Activated gamma-delta T cell treated with Interleukin-2 at 50 U/mL for 16 hours (primary cell): ENCODE measurements at places on chromosomes 1 and 21.

GRCh38 chr1:162562470-162562828, 927 bp downstream of the UAP1 start:
- DNase-seq, result no peak

DNA sequence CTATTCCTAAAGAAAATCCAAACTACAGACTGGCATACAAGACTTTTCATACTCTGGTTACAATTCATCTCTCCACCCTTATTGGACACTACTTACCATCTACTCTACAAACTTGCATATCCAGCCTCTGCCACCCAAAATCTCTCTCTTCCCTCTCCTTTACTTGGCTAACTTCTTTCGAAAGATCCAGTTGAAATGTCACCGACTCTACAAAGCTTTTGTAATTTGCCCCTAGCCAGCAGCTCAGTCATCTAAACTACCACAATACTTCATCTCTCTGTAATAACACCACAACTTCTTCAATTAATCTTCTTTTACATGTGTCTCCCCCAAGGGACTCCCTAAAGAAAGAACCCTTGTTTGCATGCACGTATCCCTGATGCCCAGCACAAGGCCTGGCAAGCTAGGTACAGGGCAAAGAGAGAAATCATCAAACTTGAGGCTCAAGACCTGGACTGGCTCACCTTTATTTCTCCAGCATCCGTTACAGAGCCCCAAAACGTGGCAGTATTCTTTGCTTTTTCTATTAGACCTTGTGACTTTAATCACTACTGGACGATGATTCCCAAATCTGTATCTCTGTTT, 2.7 kb downstream of the ZBTB21 start:
- DNase-seq, result no peak

GRCh38 chr1:205300149-205300548, 21.4 kb downstream of the NUAK2 start:
- DNase-seq, result no peak

- DNase-seq, result no peak
Observed at GRCh38 chr21:44617071-44617501, 5.2 kb downstream of the KRTAP10-8 start.

DNA sequence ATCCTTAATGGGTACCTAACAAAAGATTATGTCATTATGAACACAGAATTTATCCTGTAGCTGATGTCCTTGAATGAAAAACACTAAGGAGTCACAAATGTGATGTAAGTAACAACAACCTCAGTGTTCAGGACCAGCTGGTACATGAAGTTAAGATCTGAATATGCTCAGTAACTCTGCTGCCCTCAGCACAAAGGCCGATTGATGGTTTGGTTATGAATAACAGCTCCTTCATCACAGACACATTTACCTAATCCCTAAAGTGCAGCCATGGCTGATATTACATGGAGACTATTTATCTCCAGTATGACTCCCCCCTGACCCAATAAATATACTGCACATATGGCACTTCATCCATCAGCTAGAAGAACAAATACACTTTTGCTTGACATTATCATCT, 75.2 kb downstream of the PLPPR5 start:
- DNase-seq, result no peak

DNA sequence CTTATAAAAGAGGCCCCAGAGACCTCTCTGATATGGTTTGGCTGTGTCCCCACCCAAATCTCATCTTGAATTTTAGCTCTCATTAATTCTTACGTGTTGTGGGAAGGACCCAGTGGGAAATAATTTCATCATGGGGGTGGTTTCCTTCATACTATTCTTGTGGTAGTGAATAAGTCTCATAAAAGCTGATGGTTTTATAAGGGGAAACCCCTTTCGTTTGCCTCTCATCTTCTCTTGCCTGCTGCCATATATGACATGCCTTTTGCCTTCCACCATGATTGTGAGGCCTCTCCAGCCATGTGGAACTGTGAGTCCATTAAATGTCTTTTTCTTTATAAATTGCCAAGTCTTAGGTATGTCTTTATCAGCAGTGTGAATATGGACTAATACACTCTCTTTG, 22.5 kb upstream of the NEK7 start:
- DNase-seq, result no peak

DNA sequence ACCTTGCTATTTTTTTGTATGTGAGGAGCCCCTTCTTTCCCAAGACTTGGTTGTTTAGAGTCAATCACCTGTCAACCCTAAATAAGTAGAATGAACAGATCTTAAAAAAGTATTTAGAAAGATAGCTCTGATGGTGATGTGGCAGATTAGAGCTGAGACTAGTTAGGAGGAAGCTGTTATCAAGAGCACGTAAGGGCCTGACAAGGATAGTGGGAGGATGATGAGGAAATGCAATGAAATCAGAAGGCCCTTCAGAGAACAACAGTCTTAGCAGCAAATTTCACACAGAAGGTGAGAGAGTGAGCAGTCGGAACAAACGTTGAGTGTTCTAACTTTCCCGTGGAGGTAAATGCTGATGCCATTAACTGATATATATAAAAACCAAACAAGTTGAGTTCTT, 15.9 kb upstream of the S1PR1 start:
- no peak for DNase-seq

DNA sequence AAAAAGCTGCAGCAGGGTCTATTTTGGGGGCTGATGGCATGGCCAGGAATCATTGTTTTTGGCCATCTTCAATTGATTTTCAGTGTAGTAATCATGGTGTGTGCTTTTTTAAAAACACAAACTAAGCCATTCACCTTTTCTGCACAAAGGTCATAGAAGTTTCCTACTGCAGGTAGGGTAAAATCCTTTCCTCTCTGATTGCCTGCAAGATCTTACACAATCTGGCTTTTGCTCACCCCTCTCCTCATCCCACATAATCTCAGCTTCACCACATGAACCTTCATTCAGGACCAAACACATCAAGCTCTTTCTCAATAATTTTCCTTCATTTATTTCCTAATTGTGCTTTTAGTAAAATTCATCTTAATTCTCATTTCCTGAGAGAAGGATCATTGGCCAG, 38.3 kb upstream of the GBP5 start:
- DNase-seq, result no peak

DNA sequence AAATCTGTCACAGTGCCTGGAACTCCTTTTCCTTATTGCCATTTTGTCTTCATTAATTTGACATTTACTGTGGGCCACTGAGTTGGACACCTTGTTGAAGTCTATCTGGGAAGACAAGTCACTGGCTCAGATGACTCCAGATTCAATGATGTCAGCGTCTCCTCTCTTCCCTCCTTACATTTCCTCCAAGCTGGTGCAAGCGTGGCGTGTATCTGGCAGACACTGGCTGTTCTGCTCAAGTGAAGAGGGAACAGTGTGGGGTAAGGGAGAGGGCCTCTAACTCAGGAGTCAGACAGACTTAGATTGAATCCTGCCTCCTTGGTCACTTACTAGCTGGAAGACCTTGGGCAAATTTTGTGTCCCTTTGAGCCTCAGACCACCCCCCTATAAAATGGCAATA, 8.7 kb upstream of the ZNF691 start:
- no peak for DNase-seq

DNA sequence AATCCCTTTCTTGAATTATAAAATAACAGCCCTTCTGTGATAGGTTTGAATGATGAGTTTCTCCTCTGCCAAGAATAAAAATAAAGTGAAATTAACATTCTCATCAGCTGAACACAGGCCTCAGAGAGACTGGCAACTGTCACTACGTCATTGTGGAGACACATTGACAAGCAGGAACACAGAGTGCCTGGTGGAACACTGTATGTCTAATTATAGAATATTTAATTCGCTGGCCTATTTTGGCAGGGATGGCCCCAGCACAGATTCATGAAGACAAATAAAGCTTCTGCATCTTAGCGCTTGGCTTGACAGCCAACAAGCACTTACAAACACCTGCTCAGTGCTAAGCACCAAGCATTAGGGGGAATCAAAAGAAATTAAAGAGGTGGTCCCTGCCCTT, 52.0 kb upstream of the SMYD2 start:
- DNase-seq, result no peak

DNA sequence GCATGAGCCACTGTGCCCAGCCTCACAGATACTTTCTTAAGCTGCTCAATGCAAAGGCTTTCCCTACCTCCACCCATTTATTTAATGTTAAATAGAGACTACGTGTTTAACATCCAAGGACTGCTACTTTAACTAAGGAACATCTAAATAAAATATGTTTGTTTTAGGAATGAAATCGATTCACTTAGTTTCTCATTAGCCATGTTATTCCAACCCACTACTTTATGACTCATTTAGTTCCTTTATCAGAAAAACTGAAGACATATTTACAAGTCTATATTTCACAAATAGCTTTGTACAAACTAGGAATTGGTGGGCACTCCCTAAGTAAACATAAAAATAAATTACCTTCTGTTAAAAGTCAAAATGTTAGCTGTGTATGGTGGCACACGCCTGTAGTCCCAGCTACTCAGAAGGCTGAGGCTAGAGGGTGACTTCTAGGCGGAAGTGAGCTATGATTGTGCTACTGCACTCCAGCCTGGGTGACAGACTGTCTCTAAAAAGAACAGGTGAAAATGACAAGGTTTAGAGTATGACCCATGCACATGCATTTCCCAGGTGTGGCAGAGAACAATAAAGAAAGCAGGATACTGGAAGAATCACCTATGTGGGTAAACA, 39.9 kb upstream of the AK4 start:
- no peak for DNase-seq
